ENCODE measurements at places on chromosomes 7 and 10. TPM values are rescaled to one million over a fixed set of nuclear protein-coding genes. Genes with fewer than 3 reads are reported as not detected.

The KCND2 gene
- total RNA-seq, result 0.59 TPM

The PSD gene
- 37.4 TPM for total RNA-seq

- DNase-seq, result no peak
Observed at GRCh38 chr10:34758447-34758996, 56.6 kb downstream of the PARD3 start.

- no peak for DNase-seq
Observed at GRCh38 chr10:124160943-124161582, 67.7 kb upstream of the CHST15 start.

GRCh38 chr7:74569501-74570075 lies 87.9 kb upstream of the GTF2I start:
- no peak for DNase-seq

DNA sequence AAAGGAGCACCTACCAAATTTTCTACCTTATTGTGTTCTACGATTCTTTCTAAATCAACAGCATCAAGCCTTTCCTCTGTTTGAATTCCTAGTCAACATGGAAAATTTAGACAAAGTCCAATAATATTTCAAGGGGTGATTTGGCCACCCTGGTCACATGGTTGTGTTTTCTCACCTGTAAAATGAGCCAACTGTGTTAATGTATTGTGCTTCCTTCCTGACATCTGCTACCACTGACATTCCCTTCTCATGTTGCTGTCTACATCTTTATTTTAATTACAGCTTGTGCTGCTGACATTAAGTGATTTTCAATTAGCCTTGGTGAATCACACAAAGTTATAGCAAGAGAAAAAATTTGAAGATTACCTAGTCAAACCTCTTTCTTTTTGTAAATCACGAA lies 83.0 kb upstream of the NPSR1 start:
- no peak for DNase-seq
